ENCODE measurements at places on chromosomes 3 and 15.

DNA sequence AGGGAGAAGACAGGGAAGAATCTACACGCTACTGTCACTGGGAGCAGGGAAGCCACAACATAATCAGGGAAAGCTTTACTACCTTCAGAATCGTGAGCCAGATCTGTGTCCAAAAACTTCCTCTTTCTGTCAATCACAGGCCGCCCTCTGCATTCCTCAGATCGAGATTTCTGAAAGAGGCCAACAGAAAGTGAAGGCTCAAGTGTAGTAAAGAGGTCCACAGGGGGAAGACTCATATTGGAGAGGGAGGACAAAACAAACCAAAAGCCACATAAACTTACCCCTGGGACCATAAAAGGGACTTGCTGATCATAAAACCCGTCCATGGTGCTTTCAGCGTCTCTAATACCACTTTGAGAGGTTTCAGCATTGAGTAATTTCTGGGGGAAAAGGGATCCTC is 3.3 kb downstream of the ETV5 start:
- DNase-seq, result no peak

DNA sequence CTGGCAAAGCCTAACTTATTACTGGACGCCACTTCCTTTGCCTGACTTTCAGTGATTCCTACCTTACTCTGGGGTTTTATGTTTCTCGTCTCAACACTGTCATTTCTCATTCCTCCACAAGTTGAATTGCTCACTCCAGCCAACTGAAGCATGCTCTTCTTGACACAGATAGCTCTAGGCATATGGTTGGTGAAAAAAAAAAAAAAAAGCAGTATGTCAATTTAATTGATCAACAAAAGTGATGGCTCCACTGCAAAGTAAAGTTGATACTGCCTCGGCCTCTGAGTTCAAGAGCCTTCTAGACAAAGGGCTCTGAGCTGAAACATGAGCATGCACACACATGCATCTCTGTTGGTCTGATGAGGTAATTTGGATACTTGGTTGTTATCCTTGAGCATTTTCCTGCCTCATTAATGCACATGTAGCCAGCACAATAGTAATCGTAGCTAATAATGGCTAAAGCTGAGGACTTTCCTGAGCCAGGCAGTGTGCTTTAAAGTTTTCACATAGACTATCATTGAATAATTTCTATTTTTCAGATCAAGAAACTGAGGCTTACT is 21.4 kb upstream of the UBE2Q2 start:
- no peak for DNase-seq

GRCh38 chr15:40982855-40983254 is 29.6 kb downstream of the CHAC1 start:
- no peak for DNase-seq

- no peak for DNase-seq
These were observed 49.8 kb downstream of the GASK1A start for GRCh38 chr3:43028678-43029490.

GRCh38 chr3:150308037-150308319 is 100.1 kb upstream of the TSC22D2 start:
- no peak for DNase-seq

- no peak for DNase-seq
These were observed 512.0 kb upstream of the ZNF385D start for GRCh38 chr3:22263042-22263441.

DNA sequence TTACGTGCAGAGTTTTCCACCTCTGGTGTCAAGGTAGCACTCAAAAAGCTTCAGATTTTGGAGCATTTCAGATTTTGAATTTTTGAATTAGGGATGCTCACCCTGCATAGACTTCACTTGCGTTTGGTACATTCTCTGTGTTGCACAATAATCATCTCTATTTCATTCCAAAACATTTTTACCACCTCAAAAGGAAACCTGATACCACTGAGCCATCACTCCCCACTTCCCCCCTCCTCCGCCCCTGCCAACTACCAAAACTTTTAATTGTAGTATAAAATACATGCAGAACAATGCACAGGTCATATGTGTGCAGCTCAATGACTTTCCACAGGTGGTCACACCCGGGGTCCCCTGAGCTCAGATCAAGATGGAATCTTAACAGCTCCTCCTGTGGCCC is 208.8 kb downstream of the SV2B start:
- no peak for DNase-seq

GRCh38 chr15:92979011-92979701 is 79.0 kb downstream of the CHD2 start:
- no peak for DNase-seq

DNA sequence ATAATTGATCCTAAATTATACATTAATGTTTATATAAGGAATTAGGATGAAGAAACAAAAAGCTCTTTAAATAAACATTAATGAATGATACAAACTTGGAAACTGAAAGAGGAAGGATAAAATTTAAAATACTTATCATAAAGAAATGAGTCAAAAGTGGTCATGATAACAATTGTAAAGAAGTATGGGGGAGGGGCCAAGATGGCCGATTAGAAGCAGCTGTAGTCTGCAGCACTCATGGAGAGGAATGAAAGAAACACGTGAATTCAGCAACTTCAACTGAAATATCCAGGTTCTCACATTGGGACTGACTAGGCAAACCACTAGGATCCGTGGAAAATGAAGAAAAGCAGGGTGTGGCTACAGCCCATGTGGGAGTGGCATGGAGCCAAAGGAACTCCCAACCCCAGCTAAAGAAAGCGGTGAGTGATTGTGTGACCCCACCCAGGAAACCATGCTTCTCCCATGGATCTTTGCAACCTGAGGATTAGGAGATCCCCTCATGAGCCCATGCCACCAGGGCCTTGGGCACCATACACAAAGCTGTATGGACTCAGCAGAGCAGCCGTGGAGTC is 13.1 kb upstream of the CP start:
- DNase-seq, result no peak

GRCh38 chr3:100227511-100227921 is 33.3 kb upstream of the TBC1D23 start:
- DNase-seq, result no peak

DNA sequence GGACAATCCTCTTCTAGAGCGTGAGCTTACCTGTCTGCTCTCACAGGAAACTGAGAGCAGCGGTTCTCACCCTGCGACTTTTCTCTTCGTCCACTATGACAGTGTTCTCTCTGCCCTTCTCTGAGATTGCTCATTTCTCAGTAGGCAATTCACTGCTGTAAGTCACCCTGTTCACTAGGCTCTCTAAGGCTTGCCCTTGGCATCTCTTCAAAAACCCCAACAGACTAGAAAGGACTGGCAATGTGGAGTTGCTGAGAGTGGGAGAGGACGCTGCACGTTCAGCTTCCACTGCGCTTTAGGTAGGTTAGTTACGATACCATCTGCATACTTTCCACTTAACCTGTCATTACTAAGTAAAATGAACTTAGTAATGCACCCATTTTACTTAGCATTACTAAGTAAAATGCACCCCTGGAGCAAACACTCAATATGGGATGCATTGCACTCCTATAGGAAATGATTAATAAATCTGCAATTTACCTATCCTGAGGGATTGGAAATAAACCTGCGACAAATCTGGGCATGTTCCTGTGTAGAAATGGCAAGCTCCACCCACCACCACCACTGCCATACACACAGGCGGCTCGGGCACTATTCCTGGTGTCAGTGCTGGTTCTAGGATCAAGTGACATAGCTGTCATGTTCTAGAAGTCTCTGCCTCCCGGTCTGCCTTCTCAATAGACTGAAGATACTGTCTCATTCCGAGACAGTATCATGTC is 21.4 kb downstream of the XPC start:
- DNase-seq, result no peak

All from NCI-H460 (cell line).